ENCODE measurements at places on chromosomes 2 and 18.

DNA sequence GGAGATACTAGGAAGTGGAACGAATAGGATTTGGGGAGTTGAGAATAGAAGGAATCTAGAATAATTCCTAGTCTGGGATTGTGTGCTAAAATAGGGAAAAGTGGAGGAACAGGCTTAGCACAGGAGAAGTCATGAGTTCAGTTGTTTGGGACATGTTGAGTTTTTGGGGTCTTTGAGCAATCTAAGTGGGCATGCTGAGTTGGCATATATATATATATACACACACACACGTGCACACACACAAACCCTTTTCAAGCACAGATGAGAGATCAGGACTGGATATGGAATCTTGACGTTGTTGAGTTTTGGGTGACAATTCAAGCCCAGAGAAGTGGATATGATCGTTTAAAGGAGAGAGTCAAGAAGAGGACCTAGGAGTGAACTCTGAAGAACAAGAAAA, 168.2 kb upstream of the CHST9 start:
- no peak for DNase-seq

DNA sequence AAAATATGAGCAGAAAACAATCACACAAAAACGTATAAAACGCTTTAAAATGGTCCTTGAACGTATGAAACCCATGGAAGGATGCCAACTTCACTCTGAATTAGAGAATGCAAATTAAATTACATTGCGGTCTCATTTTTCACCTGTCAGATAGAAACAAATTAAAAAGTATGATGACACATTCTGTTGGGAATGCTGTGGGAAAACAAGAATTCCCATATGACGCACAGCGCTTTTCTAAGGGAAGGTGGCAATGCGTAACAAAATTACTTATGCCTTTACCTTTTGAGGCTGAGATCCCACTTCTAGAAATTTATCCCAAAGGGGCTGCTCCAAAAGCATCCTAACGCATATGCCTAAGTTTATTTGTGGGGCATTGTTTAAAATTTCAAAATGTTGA, 3.8 kb upstream of the RPS7 start:
- DNase-seq, result no peak

- no peak for DNase-seq
Observed at GRCh38 chr2:63675026-63675425, 86.3 kb downstream of the MDH1 start.

- DNase-seq, result no peak
Observed at GRCh38 chr2:14781142-14781541, 148.6 kb downstream of the LRATD1 start.

GRCh38 chr18:26181343-26181826, 44.9 kb upstream of the TAF4B start:
- DNase-seq, result no peak

DNA sequence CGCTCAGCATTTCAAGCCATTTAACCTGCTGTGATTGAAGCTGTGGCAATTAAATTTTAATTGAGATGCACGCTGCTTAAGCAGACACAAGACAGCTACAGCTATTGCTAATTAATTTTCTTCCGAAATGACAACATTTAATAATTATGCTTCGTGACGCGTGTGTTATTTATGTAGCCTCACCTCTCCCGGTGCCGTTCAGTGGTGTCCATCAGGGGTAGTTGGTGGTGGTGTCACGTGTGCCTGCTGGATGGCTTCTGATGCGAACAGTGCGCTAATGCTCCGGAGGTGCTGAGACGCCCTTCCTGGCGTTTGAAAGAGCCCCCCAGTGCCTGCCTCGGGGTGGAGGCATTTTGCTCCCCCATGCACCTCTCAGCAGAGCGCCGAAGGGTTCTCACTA, 39.5 kb downstream of the GLI2 start:
- no peak for DNase-seq

- no peak for DNase-seq
Observed at GRCh38 chr2:28248511-28248910, 144.1 kb upstream of the FOSL2 start.

DNA sequence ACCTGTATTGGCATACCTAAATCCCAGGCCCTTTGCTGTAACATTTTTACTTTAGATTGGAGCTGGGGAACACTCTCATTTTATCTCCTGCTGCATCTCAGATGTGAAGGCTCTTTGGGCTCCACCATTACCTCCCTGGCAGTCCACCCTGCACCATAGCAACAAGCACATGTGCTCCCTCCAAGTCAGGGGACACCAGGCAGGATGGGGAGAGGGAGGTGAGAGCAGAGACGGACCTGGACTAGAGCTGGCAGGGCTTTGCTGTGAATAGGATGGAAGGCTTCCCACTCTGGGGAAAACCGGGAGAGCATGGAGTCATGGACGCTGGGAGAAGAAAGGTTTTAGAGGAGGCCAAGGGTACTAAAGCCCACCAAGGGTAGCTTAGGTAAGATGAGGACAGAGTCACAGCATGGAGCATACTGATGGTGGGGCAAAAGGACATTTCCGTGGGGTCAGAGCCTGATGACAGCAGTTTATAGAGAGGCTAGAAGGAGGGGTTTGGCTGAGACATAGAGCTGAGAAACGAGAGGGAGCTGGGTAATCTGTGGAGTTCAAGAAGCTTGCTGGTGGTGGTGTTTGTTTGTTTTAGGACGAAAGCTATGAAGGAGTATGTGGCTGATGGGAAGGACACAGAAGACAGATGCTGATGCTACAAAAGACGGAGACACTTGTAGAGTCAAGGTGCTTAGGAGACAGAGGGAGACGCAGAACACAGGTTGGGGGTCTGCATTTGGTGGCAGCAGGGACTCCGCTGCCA, 134.8 kb downstream of the COL6A3 start:
- DNase-seq, result no peak

Measured in anterior cingulate cortex (tissue), 58 donors.